Vagina (tissue), 2 donors: ENCODE measurements at places on chromosomes 1 and 21. TPM values are rescaled to one million over a fixed set of nuclear protein-coding genes. Genes with fewer than 3 reads are reported as not detected.

Gene CLCNKB
- total RNA-seq = not detected

DNA sequence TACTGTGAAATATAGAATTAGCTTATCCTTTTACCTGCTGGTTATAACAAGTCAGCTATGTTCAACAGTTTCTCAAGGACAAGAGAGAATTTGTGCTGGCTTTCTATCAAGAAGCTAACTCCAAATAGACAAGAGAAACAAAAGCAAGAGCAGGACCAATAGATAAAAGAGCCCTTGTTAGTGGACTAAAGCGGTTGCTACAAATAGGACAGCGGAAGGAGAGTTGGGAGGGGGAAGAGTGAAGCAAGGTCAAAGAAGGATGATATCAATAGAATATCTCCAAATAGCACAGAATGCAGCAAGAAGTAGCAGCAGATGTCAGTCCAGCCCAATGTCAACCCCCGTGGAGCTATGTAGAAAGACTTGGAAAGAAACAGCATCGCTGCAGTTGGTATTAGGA is 53.0 kb upstream of the AKT3 start:
- no peak for DNase-seq

- DNase-seq = no peak
Measured at GRCh38 chr1:64608005-64608650, 136.7 kb upstream of the RAVER2 start.

Gene KRTAP21-2
- total RNA-seq = not detected
